ENCODE measurements at places on chromosomes 11 and 22. TPM values are rescaled to one million over a fixed set of nuclear protein-coding genes. Genes with fewer than 3 reads are reported as not detected.

Gene OR8G5
- not detected for total RNA-seq

Gene MUC2
- 1.0 TPM for total RNA-seq

Gene P2RX6
- 1.2 TPM for total RNA-seq

Gene PDGFD
- total RNA-seq: 0.43 TPM

Gene OR5B21
- total RNA-seq: not detected

Gene OR4A16
- total RNA-seq: not detected

Gene CXCR5
- total RNA-seq: not detected

Gene LYVE1
- total RNA-seq: 0.58 TPM

Gene TRPM5
- not detected for total RNA-seq

Gene KDM4E
- not detected for total RNA-seq

Gene NFRKB
- 27.1 TPM for total RNA-seq

Gene GAB2
- 2.9 TPM for total RNA-seq

Gene MGAT3
- total RNA-seq: 21.0 TPM

Gene VPREB3
- total RNA-seq: not detected

Gene OR52L1
- 0.18 TPM for total RNA-seq

Gene BIRC3
- 0.14 TPM for total RNA-seq

Gene ASCC2
- 25.8 TPM for total RNA-seq

Gene GAB4
- total RNA-seq: 0.11 TPM

Gene RCOR2
- total RNA-seq: 13.8 TPM

Gene MCM5
- 61.6 TPM for total RNA-seq

Gene POU2AF2
- 1.2 TPM for total RNA-seq

Gene SMTN
- total RNA-seq: 8.1 TPM

Gene CCDC83
- total RNA-seq: not detected

Gene PIWIL4
- 4.5 TPM for total RNA-seq

Gene C11orf68
- total RNA-seq: 16.4 TPM

Gene NAALAD2
- total RNA-seq: 1.1 TPM

Gene NPAS4
- 0.83 TPM for total RNA-seq

Gene MAJIN
- 0.13 TPM for total RNA-seq

Gene OR51B2
- not detected for total RNA-seq

Gene ARHGAP20
- total RNA-seq: 2.4 TPM

Gene OR2AG1
- total RNA-seq: 0.24 TPM

Gene TTC38
- total RNA-seq: 25.2 TPM

Gene TEX54
- total RNA-seq: 1.7 TPM

Gene SLC25A45
- total RNA-seq: 2.4 TPM
